ENCODE measurements at places on chromosomes 3 and 15. TPM values are rescaled to one million over a fixed set of nuclear protein-coding genes. Genes with fewer than 3 reads are reported as not detected.

- no peak for DNase-seq
These were observed 9.8 kb downstream of the NR2F2 start for GRCh38 chr15:96340348-96340597.

GRCh38 chr15:86555098-86555497 is 475.4 kb downstream of the AGBL1 start:
- no peak for DNase-seq

GRCh38 chr15:65804252-65804931 is 12.3 kb upstream of the DENND4A start:
- no peak for DNase-seq

DNA sequence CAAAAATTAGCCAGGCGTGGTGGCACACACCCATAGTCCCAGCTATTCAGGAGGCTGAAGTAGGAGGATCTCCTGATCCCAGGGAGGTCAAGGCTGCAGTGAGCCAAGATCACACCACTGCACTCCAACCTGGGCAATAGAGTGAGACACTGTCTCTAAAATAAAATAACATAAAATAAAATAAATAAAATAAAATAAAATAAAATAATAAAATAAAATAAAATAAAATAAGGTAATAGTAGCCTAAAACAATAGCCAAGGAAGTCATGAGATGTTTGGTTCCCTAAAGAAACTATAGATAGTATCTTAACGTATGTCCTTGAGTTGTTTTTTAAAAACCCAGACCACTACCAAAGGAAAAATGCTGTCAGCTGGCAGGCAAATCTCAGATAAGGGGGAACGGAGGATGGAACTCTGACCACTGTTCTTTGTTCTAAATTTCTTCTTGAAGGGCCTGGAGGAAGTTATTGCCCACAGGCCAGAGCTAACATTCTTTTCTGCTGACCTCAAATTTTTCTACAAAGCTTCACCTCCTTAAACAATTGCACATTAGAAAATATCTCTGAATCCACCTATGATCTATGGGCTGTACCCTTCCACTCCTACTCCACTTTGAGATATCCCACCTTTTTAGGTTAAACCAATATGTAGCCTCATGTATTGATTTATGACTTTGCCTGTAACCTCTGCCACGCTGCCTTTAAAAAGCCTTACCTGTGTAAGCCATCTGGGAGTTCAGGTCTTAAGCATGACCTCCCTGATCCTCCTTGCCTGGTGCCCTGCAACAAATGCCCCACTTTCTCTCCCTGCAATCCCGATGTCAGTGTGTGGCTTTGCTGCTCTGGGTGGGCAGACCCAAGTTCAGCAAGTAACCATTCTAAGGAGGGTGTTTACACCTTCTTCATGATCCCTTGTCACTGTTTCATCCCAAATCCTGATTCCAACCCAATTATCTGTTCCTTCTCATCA is 126.2 kb upstream of the BHLHE40 start:
- DNase-seq = no peak

GRCh38 chr3:122918576-122919290 is 108.8 kb downstream of the SEMA5B start:
- no peak for DNase-seq

GRCh38 chr3:149376718-149377407 is 586 bp downstream of the TM4SF1 start:
- no peak for DNase-seq

DNA sequence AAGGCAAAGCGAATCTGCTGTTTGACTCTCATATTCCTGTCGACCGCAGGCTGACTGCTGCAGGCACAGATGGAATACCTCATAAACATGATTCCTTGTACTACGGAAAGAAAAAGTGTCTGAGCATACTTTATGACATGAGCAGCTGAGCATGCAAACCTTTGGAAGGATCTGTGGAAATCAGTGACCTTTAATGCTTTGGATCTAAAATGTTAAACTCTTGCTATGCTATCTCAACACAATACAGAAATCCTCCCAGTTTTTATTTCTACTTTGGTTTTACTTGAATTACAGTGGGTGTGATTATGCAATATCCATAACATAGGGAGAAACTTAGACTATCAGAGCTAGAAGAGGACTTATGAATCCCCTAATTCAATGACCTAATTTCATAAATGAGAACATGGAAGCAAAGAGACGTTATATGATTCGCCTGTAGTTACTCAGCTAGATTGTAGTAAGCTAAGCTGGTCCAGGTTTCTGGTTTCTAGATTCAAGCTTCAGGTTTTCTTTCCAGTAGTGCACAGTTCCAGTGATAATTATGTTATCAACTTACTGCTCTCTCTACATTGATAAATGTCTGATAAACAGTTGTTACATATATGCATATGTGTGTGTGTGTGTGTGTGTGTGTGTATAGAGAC is 127.6 kb upstream of the GBE1 start:
- no peak for DNase-seq

- DNase-seq = no peak
These were observed 9.1 kb downstream of the CSK start for GRCh38 chr15:74791007-74791406.

DNA sequence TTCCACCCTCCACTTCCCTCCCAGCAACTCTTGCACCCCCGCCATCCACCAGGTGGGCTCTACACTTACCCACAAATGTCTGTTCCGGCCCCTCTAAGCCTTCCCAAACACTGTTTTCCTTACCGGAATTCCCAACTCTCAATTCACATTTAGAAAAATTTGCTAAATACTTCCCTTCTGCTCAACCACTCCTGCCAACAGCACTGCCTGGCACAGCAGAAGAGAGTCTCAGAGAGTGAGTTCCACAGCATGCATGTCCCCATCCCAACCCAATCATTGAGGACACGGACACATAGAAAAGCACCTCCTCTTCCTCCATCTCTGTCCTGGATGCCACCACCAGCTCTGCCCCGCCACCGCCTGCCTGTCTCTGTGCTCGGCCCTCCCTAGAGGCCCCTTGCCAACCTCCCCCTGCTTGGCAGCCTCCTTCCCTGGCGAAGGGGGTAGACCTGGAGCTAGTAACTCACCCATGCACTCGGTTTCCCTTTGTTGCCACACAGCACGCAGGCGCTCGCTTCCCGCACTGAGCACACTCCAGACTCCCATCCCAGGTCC is 66.2 kb upstream of the SLC6A1 start:
- DNase-seq = no peak

DNA sequence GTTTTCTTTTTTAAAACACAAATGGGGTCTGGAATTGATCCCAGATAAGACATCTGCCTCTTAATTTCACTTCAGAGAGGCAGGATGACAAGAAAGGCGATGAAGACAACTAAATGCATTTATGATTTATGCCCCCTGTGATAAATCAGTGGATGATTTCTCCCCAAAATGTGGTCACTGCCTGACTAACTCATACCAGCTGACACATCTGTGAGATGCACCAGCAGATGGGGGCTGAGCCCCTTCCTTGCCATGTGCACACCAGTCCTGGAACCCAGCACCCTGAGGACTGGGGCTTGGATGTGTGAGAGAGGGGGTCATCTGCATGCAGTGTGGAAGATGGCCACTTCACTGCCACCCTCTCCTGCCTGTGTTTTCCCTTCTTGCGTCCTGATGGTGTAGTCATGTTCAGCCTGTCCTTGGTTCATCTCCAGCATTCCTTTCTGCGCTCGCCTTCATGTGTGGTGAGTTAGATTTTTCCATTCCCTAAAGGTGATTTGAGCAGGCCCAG is 264.3 kb downstream of the LRTM1 start:
- no peak for DNase-seq

DNA sequence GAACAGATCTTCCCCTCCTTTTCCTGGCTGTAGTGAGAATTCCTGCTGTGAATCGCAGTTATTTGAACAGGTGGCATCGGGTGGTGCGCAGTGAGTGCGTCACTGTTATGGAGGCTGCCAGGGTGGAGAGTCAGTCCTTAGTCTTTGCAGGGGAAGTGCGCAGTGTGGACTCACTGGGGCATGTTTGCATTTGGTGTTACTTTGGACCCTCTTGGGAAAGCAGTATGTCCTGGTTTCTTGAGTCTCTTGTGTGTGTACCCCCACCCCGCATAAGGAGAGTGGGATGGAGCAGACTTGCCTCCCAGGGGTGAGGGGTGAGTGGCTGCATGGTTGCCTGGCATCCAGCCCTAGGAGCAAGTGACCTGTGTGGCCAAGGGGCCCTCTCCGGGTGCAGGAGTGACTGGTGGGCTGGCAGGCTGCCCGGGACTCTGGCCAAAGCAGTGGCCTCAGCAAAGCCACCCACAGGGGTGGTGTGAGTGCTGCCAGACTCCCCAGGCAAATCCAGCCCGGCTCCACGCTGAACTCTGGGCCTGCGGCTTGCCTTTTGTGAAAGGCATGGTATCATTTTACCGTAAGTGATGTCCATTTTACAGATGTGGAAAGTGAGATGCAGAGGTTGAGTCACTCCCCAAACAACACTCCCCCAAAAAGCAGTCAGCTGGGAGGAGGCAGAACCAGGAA is 46.4 kb downstream of the DNASE1L3 start:
- no peak for DNase-seq

- DNase-seq = no peak
These were observed 20.5 kb upstream of the LRRN1 start for GRCh38 chr3:3778641-3779270.

DNA sequence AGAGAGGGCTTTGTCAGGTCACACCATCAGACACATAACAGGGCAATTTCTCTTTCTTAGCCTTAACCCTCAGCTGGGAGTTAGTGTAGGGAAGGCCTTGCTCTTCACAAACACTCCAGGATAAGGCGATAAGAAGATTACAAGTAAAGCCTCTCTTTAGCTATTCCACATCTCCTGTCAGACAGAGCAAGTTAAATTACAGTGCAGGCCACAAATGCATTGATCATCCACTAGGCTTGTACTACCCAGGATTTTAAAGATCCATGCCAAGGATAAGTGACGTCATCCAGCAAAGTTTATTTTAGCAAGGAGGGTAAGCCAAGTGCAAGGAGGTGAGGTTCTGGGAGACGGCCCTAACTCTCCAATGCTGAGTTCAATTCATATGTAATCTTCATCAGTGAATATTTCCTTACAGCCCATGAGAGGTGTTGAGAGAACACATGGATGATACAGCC is 890.6 kb upstream of the NR2F2 start:
- DNase-seq = no peak

- no peak for DNase-seq
These were observed 52.5 kb downstream of the KLF15 start for GRCh38 chr3:126304704-126305103.

DNA sequence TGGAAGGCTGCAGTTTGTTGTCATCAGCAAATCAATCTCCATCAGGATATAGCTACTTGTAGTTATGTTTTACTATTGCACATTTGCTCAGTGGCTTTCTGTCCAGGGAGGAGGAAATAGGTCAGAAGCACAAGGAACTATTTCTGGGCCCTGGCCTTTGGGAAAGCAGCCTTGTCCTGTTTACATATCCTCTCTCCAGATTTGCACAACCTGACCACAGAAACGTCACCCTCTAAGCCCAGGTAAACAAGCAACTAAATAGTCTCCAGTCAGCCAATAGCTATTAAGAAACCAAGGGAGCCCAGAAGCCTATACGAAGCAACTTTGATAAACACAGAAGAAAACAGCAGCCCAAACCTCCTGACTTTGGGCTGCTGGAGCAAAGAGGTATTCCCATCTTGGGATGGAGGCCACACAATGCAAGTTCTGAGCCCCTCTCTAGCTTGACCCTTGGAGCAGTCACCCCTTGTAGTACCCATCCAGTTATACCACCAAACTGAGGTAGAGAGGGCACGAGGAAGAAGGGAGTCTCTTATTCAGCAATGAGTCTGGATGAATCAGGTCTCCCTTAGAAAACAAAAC is 2.3 kb upstream of the FEM1B start:
- DNase-seq = no peak

DNA sequence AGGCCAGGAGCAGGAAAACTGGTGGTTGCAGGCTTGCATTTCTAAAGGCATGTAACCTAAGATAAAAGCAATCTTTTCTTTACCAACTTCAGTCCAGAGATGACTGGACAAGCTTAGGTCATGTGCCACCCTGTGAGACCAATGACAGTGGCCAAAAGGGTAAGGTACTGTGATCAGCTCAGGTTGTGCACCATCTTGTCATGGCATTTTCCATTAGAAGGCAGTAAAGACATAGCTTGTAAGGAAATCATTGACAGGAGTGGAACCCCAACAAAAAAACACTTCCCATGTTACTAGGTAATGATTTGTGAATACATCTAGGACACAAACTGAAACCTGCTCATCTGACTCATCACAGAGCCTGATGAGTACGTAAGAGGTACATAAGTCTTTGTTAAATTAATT is 35.2 kb downstream of the SSR3 start:
- no peak for DNase-seq

DNA sequence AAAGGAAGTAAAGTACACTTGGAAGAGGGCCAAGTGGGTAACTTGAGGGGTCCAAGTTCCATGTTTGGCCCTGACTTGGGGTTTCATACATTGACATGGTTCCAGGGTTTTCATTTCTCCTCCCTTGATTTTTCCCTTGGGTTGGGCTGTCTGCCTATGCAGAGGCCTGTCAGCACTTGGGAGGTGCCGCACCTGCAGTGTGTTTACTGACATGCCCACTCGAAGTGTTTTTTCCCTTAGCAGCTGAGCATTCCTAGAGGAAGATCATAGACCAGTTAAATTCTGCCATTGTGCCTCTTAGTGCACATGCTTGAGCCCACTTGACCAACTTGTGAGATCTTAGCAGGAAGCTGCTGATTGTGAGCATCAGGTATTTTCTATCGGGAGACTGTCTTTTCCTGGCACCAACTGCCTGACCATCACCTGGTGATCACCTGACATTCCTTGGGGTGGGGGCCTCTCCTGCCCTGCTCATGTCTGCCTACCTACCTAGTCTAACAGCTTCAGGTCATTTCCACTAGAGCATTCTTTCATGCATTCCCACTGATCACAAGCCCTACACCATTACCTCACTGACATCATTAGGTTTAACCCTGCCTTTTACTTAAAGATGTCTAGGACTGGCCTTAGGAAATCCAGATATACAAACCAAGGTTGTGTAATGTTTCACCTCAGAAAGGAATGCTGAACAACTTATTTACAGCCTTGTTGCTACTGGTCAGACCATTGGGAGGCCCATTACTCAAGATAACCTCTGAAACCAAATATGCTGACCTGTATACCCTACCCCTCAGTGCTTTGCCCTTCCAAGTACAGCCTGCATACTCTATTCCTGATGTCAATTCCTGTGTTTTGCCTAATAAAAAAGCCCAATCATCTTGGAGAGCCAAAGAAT is 68.3 kb downstream of the CD47 start:
- no peak for DNase-seq

DNA sequence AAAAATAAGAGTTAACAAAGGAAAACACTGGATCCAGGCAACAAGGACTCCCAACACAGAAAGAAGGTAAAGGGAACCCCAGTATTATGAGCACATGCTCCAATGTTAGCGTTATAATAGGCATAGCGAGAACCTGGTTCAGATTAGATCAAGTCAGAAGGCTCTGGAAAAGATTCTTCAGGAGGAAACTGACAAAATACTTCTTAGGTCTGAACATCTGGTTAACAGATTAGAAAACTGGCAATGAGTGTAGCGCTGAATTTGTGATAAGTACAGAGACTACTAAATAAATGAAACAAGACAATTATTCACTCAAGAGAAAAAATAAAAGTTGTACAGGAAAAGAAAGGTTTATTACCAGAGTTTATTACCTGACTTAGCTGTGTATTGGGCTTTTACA is 146.1 kb downstream of the DPH6 start:
- no peak for DNase-seq

The STARD9 gene
- 1.8 TPM for total RNA-seq

The LOXL1 gene
- total RNA-seq = 17.1 TPM

The SLC12A1 gene
- total RNA-seq = not detected

The RASL12 gene
- total RNA-seq = 0.40 TPM

The ZDHHC19 gene
- not detected for total RNA-seq

The PIK3CB gene
- 18.3 TPM for total RNA-seq

The GOLGA8N gene
- total RNA-seq = 0.69 TPM

The CYP19A1 gene
- total RNA-seq = not detected

The PIGZ gene
- 6.0 TPM for total RNA-seq

The PLA1A gene
- total RNA-seq = 0.18 TPM
